ENCODE measurements at places on chromosomes 11 and 22.

DNA sequence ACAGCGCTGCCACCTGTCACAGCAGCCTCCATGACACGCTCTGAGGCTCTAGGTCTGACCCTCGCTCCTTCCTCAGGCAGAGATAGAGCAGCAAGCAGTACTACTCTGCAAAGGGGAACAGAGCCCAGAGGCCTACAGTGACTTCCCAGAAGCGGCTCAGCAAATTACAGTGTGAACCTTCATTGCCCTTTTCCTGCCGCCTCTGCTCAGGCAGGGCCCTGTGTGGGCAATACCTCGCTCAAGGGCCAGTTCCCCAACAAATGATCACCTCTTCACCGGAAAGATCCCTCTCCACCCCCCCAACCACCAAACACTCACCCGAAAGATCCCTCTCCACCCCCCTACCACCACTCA lies 12.3 kb downstream of the KIAA0930 start:
- DNase-seq = no peak

GRCh38 chr11:78689101-78689500 lies 114.4 kb upstream of the NARS2 start:
- no peak for DNase-seq

- no peak for DNase-seq
Observed at GRCh38 chr11:94835594-94835927, 67.4 kb downstream of the AMOTL1 start.

DNA sequence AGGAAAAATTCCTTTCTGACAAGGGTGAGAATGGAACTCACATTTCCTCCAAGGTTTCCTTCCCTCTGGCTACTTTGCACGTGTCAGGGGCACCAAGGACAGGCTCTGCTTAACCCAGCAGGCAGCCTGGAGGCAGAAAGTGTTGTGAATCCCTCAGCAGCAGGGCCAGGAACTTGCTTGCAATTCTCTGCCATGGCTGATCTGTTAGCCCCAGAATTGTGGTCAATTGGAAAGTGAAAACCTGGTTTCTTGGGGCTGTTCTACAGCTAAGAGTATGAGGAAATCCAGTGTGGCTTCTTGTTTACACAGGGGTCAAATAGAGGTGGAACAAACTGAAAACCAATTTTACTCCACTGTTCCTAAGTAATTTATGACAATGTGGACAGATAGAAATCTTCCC lies 38.3 kb upstream of the CEP295 start:
- DNase-seq = no peak

GRCh38 chr11:130638033-130638432 lies 189.6 kb downstream of the ADAMTS15 start:
- no peak for DNase-seq
